ENCODE measurements at places on chromosomes 7 and 10. TPM values are rescaled to one million over a fixed set of nuclear protein-coding genes. Genes with fewer than 3 reads are reported as not detected.

Gene ZWINT
- 14.1 TPM for total RNA-seq

Gene ATOH7
- total RNA-seq, result under 0.01 TPM

Gene NEUROG3
- total RNA-seq, result not detected

Gene NFE2L3
- total RNA-seq, result not detected

Gene ATRNL1
- total RNA-seq, result 0.22 TPM

Gene HOXA11
- not detected for total RNA-seq

Gene ELN
- 0.39 TPM for total RNA-seq

Gene ASB15
- not detected for total RNA-seq

Gene ZNF727
- 1.6 TPM for total RNA-seq

Gene ADCK2
- 38.6 TPM for total RNA-seq

Gene FOXK1
- 18.5 TPM for total RNA-seq

Gene PIP
- not detected for total RNA-seq

Gene TMEM106B
- total RNA-seq, result 21.6 TPM

Gene NPC1L1
- total RNA-seq, result not detected

Gene LRRC72
- not detected for total RNA-seq

Gene VSTM4
- not detected for total RNA-seq

Gene GRB10
- 17.3 TPM for total RNA-seq

Gene CTAGE4
- 4.7 TPM for total RNA-seq

Gene TMEM184A
- 2.4 TPM for total RNA-seq

Gene EPHB6
- 33.0 TPM for total RNA-seq

Gene TDRD1
- 0.39 TPM for total RNA-seq

Gene MYH16
- total RNA-seq, result under 0.01 TPM

Gene ADAP1
- total RNA-seq, result 2.0 TPM

Gene CCDC146
- total RNA-seq, result 0.43 TPM

Gene VAX1
- total RNA-seq, result not detected

Gene HOXA1
- total RNA-seq, result 1.5 TPM

Gene CYP3A4
- not detected for total RNA-seq

Gene PRSS37
- total RNA-seq, result not detected

Gene RADIL
- total RNA-seq, result not detected

Gene DDX56
- 58.5 TPM for total RNA-seq

Gene CH25H
- not detected for total RNA-seq

Gene RRP12
- total RNA-seq, result 17.7 TPM

Gene GPR15LG
- not detected for total RNA-seq

Gene MKX
- total RNA-seq, result 0.33 TPM

Gene TFPI2
- total RNA-seq, result 0.79 TPM

Gene MUC12
- 0.98 TPM for total RNA-seq

Gene TRIM73
- 2.4 TPM for total RNA-seq

Gene TAS2R5
- total RNA-seq, result 2.6 TPM

Gene CPA4
- 1.3 TPM for total RNA-seq

Gene NEUROD6
- not detected for total RNA-seq

Gene FAM237B
- not detected for total RNA-seq

Gene TRIM74
- not detected for total RNA-seq

Gene STX1A
- total RNA-seq, result 7.4 TPM

Gene STAG3
- total RNA-seq, result 1.2 TPM

Gene GRM3
- total RNA-seq, result not detected

Gene OR13A1
- not detected for total RNA-seq

Measured in placental epithelial cell (primary cell).